ENCODE measurements at places on chromosomes 1 and 21.

- DNase-seq = peak; percentile 30
These were observed 771 bp downstream of the EIF4G3 start for GRCh38 chr1:21175670-21176581.

DNA sequence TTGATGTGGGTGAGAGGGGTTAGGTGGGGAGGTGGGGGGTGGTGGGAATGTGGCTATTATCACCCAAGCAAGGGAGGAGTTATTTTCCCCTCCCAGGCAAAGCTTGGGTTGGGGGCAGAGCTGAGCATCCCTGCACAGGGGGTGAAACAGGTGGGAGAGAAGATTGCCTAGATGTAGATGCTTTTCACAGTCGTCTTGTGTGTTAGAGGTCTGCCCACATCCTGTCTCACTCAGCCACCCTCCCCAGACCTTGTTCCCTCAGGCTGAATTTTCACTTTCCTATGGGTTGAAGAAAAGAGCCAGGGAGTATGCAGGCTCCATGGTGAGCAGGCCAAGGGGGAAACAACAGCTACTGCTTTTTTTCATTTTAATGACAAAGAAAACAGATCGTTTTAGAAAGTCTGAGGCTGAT, 223.5 kb downstream of the KIF26B start:
- DNase-seq = no peak

DNA sequence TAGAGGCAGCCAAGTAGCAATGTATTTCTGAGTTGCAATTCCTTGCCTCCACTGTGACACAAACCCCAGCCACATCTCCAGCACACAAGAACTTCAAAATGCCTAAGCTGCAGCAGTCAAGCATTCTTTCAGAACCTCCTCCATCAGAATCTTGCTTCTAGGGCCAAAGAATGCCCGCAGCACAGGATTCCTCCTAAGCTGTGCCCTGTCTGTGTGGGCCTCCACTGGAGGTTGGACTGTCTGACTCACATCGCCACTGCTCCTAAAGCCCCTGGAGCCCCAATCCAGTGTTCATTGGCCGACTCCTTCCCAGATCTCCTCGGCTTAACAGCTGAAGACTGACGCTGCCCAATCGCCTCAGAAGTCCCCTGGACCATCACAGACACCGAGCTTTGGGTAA, 43.2 kb upstream of the SERTAD4 start:
- no peak for DNase-seq

DNA sequence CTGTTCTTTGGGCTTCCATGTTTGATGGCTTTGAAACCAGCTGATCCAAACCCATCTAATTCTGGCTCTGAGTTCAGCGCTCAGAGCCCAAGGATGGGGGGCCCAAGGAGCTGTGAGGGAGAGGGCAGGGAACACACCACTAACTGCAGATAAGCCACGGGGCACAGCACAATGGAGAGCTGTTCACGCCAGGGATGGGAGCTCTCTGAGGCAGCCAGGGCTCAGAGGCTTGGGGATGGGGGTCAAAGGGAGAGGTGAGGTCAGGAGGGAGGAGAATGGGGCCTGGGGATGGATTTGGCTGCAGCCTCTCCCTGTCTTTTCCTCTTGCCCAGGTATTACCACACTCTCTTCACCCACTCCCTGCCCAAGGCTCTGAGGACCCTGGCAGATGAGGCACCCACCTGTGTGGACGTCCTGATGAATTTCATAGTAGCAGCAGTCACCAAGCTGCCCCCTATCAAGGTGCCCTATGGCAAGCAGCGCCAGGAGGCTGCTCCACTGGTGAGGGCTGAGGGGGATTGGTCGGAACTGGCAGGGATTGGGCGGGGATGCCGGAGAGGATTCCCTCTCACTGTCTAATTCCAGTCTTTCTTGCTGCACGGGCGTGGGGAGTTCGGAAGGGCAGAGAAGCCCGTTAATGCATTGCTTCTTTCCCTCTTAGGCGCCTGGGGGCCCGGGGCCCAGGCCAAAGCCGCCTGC, 11.3 kb downstream of the SLC30A2 start:
- no peak for DNase-seq

- DNase-seq = no peak
These were observed 44.9 kb downstream of the CAPN9 start for GRCh38 chr1:230791986-230792564.

DNA sequence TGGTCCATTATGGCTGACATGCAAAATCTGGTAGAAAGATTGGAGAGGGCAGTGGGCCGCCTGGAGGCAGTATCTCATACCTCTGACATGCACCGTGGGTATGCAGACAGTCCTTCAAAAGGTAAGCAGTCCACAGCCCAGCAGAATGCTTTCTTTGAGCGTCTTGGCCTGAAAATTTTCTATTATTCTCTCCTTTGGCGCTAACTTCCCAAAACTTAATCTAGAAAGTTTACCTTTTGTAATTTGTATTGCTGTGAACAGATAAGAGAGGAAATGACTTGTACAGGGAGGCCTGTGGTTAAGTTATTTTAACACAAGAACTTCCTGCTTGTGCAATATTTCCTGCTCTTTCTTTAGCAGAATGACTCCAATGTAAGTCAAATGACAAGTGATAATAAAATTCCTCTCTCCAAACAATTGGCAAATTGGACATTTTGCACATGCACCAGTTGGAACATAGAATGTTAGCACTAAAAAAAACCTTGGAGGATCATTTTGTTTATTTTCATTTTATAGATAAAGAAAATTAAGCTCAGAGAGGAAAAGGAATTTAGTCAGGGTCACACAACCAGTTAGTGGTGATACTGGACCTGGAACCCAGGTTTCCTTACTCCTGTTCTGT, 18.9 kb downstream of the CAP1 start:
- DNase-seq = no peak

DNA sequence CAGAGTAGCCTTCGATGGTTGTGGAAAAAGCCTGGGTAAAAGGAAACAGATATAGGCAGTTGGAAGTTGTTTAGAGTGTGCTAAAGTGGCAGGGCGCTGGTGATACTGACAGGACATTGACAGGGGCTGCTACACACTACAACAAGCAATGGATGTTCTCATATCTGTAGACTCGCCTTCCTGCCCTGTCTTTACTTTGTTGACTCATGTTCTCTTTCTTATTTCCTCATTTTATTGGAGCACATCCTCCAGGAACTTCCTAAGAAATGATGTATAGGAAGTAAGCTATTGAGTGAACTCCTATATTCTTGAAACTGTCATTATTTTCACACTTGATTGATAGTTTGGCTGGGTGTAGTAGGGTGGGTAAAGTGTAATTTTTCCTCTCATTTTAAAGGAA, 51.0 kb downstream of the C4BPA start:
- DNase-seq = no peak

GRCh38 chr1:174080819-174081218, 58.7 kb upstream of the RC3H1 start:
- DNase-seq = no peak

All from stimulated activated CD4-positive, alpha-beta T cell treated with anti-CD3 and anti-CD28 coated beads, TNF-alpha, amount 100 ng/mL, for 4 hours (primary cell).